Activated effector memory CD4-positive, alpha-beta T cell treated with anti-CD3 and anti-CD28 coated beads, Interleukin-2, amount 50 U/mL, for 16 hours (primary cell): ENCODE measurements at places on chromosomes 5 and 9.

DNA sequence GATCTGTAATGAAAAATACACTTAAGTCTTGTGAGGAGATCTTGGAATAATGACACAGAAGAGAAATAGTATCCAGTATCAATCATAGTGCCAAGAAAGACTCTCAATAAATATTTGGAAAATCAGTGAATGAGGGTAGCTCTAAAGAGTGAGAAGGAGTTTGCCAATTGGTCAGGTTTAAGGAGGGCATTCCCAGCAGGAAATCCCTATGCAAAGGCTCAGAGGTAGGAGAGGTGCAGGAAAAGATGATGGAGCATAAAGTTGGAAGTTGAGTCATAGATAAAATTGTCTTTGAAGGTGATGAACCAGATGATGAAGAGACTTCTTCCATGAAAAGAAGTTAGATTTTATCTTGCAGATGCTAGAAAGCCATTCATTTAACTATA lies 27.8 kb downstream of the TNPO1 start:
- no peak for DNase-seq

DNA sequence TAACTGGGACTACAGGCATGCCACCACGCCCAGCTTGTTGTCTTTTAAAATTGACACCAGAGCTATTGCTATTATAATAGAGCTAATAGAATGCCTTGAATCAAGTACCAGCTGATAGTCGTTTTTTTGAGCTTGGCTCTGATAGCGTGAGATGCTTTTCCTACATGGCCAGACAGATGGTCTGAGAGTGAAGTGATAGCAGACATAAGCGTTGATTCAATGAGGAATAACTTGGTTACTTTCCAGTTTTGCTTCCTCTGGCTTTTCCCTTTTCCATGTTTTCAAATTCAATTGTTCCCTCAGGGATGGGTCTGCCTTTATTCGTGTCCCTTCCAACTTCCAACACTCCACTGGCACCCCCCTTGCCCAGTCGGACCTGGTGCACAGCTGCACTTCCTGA lies 15.4 kb downstream of the AGXT2 start:
- no peak for DNase-seq

- no peak for DNase-seq
Observed at GRCh38 chr5:171363846-171364245, 23.8 kb upstream of the NPM1 start.

- no peak for DNase-seq
Observed at GRCh38 chr9:133436681-133437080, 14.5 kb downstream of the ADAMTS13 start.

DNA sequence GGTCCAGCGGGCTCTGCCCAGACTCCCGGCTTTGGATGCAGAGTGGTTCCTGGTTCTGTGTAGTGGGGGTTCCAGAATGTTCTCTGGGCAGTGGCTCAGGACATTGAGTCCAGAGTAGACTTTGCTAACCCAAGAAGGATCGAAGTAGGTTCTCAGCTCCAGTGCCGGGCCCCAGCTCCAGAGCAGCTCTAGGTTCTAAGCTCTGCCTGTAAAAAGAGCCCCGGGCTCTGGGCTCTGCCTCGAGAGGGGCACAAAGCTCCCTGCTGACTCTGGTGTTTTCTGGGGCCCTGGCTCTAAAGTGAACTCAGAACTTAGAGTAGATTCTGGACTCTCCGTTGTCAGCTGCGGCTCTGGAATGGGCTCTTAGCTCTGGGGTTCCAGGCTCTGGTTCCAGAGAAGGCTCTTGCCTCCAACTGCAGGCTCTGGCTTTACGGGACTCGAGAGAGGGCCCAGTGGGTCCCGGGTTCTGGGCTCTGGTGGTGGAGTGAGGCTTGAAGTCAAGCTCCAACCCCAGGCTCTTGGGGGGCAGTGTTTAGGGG lies 414 bp downstream of the WDR38 start:
- DNase-seq: no peak

DNA sequence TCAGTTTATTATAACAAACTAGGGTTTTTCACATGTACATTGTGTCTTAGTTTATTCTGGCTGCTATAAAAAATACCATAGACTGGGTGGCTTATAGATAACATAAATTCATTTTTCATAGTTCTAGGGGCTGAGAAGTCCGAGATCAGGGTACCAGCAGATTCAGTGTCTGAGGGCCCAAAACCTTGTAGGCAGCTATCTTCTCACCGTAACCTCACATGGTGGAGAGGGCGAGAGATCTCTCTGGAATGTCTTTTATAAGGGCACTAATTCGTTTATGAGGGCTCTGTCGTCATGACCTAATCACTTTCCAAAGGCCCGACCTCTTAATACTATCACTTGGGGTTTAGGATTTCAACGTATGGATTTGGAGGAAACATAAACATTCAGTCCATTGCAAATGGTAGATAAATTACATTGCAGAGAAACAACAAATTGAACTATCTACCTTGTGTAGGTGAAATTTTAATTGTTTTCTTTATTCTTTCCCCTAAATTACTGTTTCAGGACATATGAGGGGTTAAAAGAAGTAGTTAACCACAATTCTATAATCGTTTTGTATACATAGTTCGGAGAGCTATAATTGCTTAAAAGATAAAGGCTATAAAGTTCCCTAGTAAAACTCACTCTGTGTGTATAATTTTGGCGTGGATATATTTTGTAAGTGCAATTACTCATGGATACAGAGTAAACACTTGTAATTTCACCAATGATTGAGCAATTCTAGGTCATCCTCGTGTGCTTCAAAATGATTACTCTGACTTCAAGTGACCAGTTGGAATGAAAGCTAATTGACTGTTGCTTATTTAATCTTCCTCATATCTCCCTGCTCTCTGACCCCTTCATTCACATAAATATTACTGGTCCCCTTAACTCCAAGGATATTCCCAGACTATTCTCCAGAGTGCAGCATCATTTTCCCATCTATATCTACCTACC lies 247.5 kb upstream of the TMEM161B start:
- no peak for DNase-seq

DNA sequence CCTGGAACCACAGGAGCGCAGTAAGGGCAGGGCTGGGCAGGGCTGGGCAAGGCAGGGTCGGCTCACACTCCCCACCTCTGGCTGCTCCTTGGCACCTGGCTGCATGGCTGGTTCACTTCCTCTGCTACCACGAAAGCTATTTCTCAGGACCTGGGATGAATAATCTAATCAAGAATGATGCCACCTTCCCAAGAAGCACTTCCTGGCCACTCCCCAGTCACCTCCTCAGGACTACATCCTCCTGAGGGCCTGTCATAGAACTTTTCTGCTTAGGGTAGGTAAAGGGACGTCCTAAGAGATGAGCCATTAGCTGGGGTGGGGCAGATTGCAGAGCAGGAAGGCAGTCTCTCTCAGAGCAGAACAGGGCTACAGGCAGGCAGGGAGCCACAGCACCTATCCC lies 288.2 kb upstream of the MAP3K1 start:
- DNase-seq: no peak

GRCh38 chr5:139446956-139447779 lies 7.8 kb upstream of the DNAJC18 start:
- no peak for DNase-seq

GRCh38 chr9:2790466-2790865 lies 53.4 kb downstream of the PUM3 start:
- DNase-seq: no peak

DNA sequence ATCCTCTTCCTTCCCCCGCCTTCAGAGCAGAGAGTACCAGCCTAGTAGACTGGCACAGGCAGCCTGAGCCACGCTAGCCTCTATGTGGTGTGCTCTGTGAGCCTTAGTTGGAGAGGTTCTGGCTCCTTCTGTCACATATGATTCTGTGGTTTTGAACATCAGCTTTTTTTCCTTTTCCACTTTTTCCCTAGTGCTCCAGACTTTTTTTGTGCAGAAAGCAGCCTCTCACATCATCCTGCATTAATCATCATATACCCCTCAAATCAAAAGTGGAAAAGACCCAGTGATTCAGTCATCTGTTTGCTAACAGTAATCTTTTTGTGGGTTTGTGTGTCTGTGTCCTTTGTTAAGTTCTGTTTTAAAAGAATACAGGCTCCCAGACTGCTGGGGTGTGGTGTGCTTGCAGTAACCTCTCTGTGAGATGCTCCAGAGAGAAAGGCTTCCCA lies 663.9 kb upstream of the RGMB start:
- DNase-seq: no peak

GRCh38 chr9:134962065-134962972 lies 44.6 kb upstream of the FCN1 start:
- DNase-seq: peak; percentile 25

- no peak for DNase-seq
Observed at GRCh38 chr9:78644359-78644758, 347.4 kb downstream of the PSAT1 start.

DNA sequence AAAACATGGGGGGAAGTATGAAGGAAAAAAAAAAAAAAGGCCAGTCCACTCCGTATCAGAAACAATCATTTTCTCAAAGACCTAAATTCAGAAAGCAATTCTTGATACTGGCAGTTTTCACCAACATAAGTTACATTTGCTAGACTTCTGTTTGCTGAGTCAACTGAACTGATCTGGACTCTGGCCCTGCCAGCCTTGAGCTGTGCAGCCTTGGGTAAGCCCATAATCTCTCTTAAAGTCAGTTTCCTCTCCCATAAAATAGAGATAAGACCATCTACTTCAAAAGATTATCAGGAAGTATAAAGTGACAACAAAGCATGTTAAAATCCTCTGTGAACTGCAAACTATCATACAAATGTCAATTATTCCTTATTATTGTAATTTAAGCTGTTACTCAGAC lies 106.8 kb downstream of the MAPKAP1 start:
- no peak for DNase-seq

- DNase-seq: no peak
Observed at GRCh38 chr9:119036969-119037368, 332.3 kb downstream of the BRINP1 start.

- DNase-seq: no peak
Observed at GRCh38 chr9:37575001-37575400, 1.2 kb downstream of the FBXO10 start.

DNA sequence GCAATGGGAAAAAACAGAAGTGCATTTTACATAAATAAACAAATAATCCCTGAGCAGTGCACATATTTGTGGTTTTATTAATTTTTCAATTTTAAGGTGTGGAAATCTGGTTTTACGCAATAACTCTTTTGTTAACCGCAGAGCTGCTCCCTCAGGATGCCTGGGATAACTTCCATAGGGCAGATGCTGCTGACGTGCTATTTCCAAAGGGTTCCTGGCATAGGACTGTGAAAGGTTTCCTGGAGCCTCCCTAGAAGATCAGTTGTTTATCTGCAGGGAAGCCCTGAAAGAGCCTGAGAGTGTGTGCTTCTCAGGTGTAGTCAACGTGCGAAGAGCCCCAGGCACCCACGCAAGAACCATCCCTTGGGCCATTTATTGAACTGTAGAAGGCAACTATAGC lies 443.5 kb downstream of the PLK2 start:
- DNase-seq: no peak

GRCh38 chr9:124743686-124744348 lies 27.3 kb downstream of the NR6A1 start:
- DNase-seq: no peak

- no peak for DNase-seq
Observed at GRCh38 chr5:53194086-53194485, 84.5 kb upstream of the MOCS2 start.

DNA sequence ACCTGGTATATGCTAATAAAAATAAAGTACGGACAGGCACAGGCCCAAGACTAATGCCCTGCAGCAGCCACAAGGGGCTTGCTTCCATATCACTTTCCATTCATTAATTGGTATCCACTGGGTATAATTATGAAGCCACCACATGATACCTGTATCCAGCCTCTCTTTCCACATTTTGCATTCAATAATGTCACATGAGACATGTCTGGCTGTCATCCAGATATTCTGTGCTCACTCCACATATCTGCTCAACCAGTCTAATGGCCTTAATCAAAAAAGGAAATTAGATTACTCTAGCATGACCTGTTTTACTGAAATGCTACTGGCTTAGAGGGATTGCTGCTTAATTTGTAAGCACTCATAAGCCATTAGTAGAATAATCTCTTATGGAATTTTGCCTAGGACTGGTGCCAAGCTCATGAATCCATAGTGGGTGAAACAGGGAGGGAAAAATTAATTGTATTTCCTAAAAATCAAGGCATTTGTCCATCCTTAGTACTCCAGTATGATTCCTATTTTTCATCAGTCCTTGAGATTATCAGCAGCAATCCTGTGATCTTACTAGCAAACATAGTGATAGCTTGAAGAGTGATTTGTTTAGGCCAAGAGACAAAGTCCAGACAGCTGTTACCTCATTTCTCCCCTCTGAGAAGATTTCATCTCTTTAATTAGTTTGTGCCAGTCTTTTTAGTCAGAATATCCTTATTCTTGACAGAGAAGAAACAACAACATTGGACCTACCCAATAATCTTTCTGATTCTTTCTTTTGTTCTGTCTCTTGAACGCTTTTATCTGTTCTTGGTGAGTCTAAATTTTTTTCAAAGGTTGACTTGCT lies 119.2 kb upstream of the ABCA1 start:
- no peak for DNase-seq
